Hematopoietic multipotent progenitor cell treated with erythropoietin and hydrocortisone succinate and interleukin-3 and kit ligand, for 8 days (in vitro differentiated cells): ENCODE measurements at places on chromosomes 2 and 18.

DNA sequence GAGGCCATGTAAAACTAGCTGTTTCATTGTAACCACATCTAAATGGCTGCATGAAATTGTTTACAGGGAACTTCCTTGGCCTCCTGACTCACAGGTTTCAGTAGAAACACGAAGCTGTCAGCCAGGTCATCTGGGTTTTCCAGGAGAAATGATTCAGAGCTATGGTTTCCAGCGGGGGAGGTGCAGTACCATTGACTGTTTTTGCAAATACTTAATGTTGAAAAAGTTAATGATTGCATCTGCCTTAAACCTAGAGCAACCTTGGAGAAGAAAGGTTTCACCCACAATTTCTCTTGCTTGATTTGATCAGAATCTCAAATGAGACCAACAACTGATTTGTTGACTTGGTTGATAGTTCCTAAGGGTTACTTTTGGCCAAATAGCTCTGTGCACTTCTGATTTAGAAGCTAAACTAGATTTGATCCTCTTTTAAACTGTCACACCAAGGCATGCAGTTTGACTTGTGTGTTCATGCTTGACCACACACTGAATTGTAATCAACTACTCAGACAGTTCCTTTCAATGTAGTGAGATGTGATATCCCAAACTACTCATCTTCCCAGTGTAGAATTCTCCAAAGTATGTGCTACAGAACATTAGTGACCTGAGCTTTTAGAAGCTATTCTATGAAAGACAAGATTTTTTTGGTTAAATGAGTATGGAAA lies 193.5 kb upstream of the CHST9 start:
- no peak for DNase-seq

DNA sequence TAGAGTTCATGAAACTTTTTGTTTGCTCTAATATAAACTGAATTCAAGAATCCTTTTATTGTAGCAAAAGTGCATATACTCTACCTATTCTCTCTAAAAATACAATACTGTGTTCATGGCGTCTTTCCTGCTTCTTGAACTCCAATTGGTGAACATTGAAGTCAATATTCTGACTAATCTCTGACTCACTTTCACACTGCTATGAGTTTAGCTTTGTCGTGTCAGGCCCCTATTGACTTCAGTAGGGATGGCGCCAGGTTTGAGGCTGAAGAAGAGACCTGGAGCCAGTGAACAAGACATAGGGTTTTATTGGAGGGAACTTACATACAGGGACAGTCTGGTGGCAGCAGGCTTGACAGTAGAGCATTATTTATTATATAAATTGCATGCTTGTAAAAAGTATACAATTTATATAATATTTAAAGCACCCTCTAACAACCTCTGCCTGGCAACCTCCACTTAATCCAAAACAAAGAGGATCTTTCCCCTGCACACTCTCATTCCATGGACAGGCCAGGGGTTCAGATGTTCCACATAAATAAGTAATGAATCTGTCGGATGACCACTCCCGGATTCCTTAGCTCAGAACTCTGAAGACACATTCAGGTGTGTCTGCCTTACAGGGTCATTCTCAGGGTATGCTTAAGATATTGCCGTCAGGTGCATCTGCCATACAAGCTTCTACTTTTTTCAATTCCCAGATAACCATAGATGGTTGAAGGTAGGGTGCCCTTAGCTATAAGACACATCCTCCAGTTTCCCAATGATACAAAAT lies 141.0 kb downstream of the CERS6 start:
- DNase-seq, result no peak

GRCh38 chr2:160583146-160583535 lies 89.5 kb upstream of the RBMS1 start:
- DNase-seq, result no peak

- peak; percentile 98 for DNase-seq
Observed at GRCh38 chr18:11947214-11948191, 33.8 kb upstream of the IMPA2 start.

DNA sequence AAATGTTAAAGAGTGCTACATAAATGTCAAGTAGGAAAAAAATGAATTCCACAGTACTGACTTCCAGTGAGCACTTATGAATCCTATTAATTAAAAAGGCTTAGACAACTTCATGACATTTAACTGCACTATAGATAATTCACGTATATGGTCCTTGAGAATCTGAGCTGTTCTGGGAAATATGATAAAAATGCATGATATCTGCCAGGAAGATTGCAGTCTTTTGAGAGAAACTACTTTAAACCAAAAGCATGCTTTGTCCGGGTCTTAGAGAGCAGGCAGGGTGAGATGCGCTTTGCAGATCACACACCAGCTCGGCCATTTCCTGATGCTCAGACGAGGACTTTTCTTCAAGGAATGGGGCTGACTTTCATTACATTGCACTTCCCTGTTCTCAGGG lies 42.6 kb downstream of the CMPK2 start:
- no peak for DNase-seq

- DNase-seq, result no peak
Observed at GRCh38 chr2:207257251-207258250, 91.8 kb upstream of the KLF7 start.

- no peak for DNase-seq
Observed at GRCh38 chr2:200617156-200618053, 31.6 kb downstream of the AOX1 start.

DNA sequence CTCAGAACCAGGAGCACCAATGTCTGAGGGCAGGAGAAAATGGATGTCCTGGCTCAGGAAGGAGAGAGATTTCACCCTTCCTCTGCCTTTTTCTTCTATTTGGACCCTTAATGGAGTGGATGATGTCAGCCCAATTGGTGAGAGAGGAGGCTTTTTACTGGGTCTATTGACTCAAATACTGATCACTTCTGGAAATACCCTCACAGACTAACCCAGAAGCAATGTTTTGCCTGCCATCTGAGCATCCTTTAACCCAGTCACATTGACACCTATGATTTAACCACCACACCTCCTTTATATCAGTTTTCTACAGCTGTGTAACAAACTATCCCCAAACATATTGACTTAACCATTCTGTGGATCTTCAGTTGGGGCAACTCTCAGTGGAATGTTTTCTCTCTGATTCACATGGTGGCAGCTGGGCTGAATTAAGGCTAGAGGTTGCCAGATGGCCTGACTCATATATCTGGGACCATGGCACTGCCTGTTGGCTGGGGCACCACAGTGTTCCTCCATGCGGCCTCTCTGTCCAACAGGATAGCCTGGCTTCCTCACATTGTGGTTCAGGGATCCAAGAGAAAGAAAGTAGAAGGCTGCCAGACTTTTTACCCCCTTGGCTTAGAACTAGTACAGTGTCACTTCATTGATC lies 18.2 kb upstream of the MBOAT2 start:
- DNase-seq, result no peak

GRCh38 chr2:38248255-38248654 lies 128.8 kb downstream of the ATL2 start:
- no peak for DNase-seq

DNA sequence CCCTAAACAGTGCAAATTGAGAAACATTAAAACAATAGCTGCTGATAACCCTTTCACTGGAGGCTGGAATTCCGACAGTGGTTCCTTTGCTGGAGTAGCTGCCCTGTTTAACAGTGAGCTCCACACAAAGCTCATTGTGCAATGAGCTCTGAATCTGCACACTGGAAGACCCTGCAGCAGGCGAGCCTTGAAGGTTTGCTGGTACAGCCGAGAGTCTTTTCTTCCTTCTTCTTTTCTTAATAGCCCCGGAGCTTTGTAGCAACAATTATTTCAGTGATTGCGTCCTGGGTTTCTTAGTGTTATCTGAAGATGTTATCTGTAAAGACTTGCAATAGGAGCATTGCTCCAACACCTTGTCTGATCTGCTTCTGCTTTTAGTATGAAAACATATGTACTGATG lies 50.8 kb upstream of the CXCR4 start:
- peak; percentile 8 for DNase-seq

- DNase-seq, result no peak
Observed at GRCh38 chr18:10417191-10417590, 37.2 kb upstream of the APCDD1 start.

- DNase-seq, result no peak
Observed at GRCh38 chr2:150043172-150043500, 444.3 kb downstream of the RND3 start.

DNA sequence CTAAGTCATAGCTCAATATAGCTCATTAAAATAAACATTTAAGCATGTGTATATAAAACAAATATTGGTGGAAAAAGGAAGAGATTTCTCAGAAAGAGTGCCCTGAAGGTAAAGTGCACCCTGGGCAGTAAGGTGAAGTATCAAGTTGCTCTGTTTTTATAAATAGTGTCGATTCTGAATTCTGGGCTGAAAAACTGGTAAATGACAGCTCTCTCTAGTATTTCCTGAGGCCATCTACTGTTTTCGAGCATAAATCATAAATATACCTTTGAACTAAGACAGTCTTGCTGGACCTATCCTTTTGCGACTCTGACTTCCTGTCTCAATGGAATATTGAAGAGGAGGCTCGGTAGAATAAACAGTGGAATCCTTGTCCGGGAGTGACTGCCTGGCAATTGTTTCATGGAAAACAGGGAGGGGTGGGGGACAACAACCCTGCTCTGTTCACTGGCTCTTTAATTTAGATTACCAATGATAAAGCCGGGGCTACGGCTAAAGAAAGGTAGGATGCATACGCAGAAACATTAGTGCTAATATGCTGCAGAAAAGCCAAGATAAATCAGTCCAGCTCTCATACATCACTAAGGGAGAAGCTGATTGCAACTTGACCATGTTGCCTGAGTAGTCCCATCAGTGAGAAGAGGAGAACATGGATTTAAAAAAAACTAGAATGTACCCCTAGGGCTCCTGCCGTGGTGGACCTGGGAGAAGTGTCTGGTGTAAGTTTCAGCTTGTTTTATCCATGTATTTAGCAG lies 124.1 kb downstream of the RAPGEF4 start:
- no peak for DNase-seq

DNA sequence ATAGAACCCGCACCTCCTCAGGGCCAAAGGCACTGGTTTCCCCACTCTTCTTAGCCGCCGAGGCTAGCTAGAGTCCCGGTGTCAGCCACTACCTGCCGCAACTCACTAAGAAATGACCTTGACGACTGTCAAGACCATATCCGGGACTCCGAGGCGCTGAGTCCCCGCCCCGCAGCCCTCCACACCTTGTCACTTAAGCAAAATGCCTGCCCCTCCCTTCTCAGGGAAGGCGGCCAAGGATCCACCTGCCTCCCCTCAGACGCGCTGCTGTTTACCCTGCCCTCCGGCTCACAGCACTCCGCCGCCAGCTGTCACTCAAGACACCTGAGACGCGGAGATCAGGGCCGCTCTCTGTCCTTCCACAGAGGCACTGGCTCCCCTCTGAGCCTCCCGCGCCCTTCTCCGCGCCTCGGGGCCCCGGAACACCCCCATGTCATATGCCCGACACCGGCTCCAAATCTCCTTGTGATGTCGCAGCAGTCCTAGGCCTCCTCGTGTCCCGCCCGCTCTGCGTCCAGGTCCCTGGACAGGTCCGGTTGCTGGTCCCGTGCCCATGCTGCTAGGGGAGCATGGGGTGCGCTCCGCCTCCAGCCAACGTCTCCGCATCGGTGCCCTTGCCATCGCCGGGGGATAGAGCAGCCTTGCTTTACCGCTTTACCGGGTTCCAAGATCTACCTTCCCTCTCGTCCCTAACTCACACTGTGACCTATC lies 32.5 kb upstream of the REG3G start:
- no peak for DNase-seq

- DNase-seq, result no peak
Observed at GRCh38 chr2:210480079-210480478, 3.5 kb upstream of the LANCL1 start.

- DNase-seq, result no peak
Observed at GRCh38 chr18:36672437-36673344, 156.1 kb downstream of the TPGS2 start.

DNA sequence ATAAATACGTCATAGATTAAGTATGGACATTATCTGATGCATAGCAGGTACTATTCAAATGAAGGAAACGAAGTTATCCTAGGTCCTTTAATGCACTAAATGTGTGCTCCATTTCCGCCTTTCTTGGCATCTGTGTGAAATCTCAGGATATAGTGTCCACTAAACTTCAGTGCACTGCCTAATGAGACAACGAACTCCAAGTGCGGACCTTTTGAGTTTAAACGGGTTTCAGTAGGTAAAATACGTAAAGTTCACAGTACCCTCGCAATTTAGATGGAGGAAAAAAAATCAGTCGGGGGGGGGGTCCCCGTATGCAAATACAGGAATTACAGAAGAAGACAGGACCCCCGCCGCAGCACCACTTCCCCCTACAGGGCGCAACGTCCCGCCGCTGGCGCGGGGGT lies 729 bp upstream of the REL start:
- DNase-seq, result peak; percentile 30

- DNase-seq, result no peak
Observed at GRCh38 chr2:51995293-51995692, 963.4 kb upstream of the NRXN1 start.

DNA sequence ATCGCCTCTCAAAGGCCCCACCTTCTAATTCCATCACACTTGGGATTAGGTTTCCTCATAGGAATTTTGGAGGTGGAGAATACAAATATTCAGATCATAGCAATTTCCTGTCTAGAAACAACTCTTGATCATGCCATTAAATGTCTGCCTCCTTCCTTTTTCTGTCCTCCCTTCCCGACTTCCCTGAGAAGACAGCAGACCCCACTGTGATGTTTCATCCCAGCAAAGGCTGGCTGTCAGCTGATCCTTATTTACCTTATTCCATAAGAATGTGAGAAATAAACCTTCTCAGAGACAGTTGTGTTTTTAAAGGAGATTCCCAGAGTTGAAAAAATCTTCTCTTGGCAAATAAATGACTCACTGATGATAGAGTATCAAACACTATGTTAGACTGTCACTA lies 133.9 kb downstream of the TDRD15 start:
- DNase-seq, result no peak

GRCh38 chr2:10833021-10833420 lies 20.4 kb upstream of the PDIA6 start:
- no peak for DNase-seq

GRCh38 chr2:241218131-241219029 lies 29.9 kb downstream of the ANO7 start:
- DNase-seq, result peak; percentile 44

DNA sequence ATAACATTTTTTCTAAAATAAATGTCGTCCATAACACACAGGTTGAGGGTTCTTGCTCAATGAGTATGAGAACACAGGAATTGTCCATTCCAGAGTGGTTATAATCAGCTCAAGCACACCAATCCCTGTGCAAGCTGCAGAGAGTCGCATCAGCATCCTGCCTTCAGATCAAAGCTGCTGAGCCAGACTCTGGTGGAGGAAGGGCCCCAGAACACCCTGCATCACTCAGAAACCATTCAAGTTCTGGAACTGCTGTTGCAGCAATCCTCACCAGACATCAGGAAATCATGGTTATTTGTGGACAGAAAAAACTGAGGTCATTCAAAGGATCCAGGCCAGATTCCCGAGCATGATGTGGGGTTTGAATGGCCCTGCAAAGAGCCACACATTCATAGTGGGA lies 44.5 kb downstream of the DNER start:
- no peak for DNase-seq

DNA sequence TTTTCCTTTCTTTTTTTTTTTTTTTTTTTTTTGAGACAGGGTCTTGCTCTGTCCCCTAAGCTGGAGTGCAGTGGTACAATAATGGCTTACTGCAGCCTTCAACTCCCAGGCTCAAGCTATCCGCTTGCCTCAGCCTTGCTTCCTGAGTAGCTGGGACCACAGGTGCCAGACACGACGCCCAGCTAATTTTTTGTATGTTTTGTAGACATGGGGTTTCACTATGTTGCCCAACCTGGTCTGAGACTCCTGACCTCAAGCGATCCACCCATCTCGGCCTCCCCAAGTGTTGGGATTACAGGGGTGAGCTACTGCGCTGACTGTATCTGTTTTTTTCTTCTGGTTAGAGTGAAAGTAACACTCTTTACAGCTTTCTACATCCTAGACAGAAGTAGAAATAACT lies 240.3 kb upstream of the FBXO11 start:
- DNase-seq, result no peak
